Left renal pelvis (tissue), 4 donors: ENCODE measurements at places on chromosomes 1 and 21. TPM values are rescaled to one million over a fixed set of nuclear protein-coding genes. Genes with fewer than 3 reads are reported as not detected.

UTS2 gene
- polyA plus RNA-seq, result not detected

DNA sequence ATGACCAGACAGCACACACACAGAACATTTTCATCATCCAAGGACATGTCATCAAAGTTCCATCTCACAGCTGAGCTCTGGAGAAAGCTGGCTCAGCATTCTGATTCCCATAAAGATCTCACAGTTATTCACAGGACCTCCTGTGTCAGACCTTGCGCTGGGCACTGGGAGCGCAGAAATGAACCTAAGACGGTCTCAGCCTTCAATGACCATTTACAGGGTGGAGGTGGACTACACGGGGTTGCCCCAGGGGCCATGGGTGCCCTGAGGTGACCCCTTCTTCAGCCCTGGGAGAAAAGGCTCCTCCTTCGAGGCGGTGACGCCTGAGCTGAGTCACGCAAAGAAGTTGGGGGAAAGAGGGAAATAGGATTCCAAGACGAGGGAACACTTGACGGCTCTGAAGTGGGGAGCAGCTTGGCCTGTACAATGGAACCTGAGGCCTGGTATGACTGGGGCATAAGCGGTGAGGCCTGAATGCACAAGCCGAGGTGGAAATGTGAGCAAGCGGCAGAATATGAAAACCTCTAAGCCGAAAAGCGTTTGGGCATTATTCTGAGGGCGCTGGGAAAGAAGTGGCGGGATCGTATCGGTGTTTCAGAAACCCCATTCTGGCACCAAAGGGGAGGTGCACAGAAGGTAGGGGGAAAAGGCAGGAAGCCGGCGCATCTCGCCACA lies 797 bp downstream of the CC2D1B start:
- DNase-seq, result no peak

DNA sequence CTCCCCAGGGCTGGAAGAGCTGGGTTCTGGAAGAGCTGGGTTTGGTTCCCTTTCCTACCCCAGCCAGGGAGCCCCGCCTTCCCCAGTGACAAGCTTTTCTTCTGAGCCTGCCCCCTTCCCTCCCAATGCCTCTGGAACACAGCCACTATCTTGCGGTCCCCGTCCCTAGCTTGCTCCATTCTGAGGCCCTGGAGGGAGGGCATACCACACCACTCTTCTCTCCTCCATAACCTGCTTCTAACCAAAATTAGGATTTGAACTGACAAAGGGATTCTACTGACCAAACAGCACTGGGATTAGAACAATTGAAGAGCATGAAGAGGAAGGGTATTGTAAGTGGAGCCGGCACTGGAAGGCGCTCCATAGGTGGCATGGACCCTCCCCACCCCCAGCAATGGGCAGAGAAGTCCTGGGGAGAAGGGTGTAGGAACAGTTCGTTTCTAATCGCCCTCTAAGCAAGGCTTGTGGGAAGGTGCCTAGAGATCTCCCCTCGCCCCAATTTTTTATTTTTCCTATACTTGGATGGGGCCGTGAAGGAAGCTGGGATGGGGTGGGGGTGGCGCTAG lies 690 bp downstream of the C1orf216 start:
- DNase-seq, result no peak

DNA sequence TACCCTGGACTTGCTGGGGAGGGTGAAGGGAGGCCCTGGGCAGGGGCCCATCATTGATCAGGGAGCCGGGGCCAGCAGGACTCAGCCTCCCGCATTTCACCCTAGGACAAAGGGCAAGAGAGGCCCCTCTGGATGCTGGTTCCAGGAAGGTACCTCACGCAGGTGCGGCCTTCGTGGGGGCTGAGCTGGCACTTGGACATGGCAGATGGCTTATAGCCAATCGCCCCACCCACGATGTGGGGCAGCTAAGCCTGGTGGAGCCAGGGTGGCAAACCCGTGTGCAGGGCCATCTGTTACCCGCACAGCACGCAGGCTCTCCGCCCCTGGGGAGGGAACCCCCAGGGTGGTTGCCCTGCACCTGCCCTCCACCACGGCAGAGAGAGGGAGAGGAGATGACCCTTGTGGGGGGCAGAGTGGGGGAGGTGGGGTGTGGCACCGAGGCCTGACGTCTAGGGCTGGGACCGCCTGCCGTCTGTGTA lies 2.5 kb downstream of the TFF3 start:
- no peak for DNase-seq

- DNase-seq, result no peak
These were observed 16.4 kb downstream of the ECHDC2 start for GRCh38 chr1:52904927-52905698.

DNA sequence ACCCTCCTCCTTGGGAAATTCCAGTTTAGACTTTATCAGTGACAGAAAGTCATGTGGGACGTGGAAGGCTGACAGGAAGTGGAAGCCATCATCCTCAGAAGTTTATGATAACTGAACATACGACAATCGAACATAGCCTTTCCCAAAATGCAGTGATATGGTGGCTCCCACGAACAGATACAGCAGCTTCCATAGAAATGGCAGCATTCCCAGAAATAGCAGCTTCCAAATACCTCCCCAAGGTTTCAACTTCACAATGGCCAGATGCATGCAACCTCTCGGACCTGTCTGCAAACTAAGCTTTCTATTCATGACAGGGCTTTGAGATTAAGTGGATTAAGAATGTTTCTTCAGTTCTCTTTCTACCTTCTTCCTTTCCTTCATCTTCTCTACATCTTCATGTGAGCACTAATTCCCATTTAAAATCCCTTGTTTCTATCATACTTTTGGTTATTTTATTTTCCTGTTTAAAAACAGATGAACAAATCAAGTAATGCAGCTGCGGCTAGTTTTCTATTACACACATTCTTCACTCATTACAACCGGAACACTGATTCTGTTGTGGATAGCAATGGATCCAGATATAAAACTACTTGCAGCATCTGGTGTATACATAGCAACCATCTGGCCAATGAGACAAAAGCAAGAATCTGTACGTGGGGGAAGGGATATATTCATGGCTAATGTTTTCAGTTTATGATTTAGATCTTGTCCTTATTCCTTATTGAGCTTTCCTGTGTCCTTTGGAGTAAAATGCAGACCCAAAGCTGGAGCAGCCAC lies 304.8 kb downstream of the BRINP3 start:
- DNase-seq, result no peak

DNA sequence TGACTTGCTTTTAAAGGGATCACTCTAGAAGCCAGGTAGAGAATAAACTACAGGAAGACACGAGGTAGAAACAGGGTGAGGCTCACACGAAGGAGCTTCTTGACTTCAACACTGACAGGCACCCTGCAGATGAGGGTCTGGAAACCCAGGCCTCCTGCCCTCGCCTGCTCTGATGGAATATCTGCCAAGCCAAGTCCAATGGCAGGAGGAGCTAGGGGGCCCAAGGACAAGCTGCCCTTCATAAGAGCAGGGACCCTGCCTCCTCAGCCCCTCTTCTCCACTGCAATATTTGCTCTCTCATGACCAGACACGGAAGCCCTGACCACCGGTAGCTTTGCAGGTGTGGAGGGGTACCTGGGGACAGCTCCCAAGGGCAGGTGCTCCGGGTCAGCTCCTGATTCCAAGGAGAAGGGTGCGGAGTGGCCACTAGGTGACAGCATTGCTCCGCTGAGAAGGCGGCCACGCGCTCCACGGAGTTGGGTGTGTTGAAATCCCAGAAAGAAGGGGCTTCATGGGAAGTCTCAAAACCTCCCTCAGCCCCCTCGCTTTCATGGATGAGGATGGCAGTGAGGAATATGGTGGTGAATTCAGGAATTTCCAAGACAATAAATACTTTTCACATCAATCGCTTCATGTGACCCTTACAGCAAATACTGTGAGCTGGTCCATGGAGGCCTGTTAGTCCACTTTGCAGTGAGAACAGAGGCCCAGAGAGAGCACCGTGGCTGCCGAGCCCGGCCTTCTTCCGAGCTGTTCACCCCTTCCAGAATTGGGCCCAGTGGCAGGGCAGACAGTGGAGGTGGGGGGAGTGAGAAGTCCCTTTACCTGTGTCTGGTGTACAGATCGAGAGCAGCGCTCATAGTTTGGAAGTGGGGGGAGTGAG lies 33.2 kb upstream of the PAX7 start:
- no peak for DNase-seq

- DNase-seq, result no peak
These were observed 41.9 kb upstream of the LRP8 start for GRCh38 chr1:53369761-53370160.
